ENCODE measurements at places on chromosomes 6 and 20.

DNA sequence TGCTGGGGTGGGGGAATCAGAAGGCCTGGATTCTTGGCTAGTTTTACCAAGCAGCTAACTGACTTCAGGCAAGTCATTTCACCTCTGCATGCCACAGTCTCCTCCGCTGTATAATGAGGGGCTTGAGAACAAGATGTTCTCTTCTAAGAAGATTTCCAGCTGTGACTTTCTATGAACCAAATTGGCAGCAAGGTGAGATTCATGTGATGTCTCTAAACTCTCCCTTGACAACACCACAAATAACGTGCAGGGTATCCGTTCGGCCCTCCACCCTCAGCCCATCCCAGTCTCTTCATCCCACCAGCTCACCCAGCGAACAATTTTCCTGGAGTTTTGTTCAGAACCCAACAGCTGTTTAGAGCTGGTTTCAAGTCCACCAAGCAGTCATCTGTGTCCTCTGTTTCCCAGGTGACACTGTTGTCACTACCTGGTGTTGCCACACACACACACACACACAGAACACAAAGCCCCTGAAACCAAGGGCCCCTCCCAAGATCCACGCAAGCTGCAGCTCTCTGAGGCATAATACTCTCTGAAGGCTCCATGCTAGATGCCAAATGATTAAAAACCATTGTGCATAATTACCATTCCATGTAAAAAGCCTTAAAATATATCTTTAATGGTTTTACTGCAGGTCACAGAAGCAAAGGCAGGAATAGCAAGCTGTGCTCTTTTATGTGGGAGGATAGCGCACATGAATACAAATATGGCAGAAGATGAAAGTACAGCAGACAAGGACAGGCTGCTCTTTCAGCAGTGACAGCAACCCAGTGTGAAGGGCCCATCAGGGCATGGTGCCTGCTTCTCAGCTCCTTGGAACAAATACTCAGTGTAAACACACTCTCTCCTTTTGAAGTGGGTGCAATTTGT lies 48.2 kb downstream of the ARHGAP18 start:
- no peak for DNase-seq

- no peak for DNase-seq
These were observed 236.9 kb downstream of the CD109 start for GRCh38 chr6:73932866-73933265.

- no peak for DNase-seq
These were observed 279.6 kb downstream of the ESR1 start for GRCh38 chr6:152087096-152087495.

GRCh38 chr6:152360034-152360433 lies 277.1 kb downstream of the SYNE1 start:
- no peak for DNase-seq

- no peak for DNase-seq
These were observed 106.5 kb downstream of the MAFB start for GRCh38 chr20:40582531-40582930.

DNA sequence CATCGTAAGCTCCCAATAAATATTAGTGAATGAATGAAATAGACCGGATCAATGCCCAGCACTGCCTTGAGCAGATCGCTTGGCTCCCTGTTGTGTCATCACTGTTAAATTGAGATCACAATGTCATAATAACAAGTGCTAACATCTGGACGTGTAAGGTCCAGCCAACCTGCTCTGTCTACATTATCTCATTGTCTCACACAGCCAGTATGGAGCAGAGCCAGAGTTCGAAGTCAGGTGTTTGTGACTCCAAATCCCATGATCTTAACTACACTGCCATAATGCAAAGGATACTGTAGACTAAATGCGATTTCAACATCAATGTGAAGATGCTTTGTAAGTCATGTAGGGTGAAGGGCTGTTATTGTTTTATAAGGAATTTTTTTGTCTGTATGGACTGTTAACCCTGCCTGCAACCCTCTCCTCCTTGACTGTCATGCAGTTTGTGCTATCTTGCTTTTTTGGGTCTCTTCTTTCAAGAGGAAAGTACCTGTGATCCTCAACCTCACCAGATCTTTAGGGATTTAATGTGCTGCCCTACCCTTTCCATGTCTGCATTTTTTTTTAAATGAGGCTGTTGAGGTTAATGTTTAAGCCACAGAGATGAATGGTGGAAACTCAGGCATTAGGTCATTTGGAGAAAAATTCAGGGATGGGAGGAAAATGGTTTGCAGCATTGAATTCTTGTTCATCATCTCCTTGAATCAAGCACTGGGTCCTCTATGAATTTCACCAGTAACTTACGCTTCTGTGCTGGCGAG lies 49.0 kb upstream of the OCSTAMP start:
- DNase-seq = no peak

DNA sequence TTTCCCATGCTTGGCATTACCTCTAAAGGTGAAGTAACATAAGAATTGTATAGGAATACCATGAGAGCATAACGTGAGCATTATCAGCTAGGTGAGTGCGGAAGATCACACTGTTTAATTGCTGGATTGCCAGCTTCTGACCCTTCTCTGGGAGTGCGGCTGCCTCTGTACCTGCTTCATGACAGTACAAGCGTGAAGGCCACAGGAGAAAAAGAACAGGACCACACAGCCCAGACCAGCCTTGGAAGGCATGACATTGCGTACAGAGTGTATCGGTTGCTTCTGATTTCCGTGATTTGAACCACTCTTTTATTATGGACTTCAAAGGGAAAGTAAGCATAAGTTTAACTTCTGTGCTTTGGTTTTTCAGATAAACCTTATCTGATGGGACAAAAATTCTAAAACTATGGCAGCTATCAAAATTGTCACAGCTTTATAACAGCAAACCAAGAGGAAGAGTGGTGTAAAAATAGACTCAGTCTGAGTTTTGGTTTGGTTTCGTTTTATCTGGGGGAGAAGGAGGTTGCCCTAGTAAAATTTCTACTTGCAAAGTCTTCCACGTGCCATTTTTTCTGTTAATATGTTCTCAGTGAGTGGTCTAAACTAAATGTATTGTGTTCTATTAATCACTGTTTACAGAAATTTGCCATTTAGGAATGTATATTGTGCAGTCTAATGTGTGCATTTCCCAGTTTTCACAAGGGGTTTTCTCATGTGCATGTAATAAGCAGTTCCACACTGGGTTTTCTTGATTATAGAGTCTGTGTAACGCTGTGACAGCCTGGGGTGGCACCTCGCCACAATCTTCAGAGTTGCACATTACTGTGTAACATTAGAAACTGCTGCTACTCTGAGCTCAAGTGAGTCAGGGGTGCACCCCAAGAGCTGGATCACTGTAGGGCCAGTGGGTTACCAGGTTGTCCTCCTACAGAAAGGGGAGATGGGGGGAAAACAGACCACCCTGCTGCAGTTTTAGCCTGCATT lies 97.3 kb downstream of the RPP40 start:
- no peak for DNase-seq

DNA sequence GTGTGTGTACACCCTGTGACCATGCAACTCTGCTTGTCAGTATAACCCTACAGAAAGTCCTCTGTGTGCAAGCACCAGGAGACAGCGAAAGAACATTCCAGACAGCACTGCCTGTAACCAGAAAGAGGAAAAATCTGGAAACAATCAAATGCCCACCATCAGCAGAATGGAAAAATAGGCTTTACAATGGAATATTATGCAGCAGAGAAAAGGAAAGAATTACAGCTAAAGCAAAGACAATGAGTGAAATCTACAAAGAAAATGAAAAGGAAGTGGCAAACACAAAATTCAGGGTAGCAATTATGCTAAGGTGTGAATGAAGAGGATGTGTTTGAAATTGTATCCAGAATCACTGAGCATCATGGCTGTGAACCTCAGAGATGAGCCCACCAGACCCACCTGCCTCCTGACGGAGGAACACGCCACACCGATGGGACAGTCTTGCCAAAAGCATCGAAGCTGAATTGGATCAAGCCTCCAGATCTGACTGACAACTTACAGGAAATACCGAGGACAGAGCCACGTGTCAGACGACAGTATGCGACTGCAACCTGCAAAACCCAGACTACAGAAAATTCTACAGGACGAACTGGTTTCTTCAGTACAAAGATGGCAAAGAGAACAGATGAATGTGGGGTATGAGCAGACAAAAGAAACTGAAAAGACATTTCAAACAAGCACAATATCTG lies 133.2 kb downstream of the NFATC2 start:
- DNase-seq = no peak

DNA sequence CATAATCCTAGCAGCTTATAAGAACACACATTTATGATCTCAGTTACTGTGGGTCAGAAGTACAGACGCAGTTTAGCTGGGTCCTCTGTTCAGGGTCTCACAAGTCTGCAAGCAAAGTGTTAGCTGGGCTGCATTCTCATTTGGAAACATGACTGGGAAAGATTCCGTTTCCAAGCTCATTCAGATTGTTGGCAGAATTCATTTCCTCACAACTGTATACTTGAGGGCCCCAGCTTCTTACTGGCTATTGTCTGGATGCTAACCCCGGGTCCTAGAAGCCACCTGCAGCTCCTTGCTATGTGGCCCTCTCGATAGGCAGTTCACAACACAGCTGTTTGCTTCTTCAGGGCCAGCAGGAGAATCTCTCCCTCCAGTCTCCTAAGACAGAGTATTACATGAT lies 13.1 kb downstream of the TCP11 start:
- no peak for DNase-seq

All from NCI-H446 (cell line).